ENCODE measurements at places on chromosomes 16 and 17.

DNA sequence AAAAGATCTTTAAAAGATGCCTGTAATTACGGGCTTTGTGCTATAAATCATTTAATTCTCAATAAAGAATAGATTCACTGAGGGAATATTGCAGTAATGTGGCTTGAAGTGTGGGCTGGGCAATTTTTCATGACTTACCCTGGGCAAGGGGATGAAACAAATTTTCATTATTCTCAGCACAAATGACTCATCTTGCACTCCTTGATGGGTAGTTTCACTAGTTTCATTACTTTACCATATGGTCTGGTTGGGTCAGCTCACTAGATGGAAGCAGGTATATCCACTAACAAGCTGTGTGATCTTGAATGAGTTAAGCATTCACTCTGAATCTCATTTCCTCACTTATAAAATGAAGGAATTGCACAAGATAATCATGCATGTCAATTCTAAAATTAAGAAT is 234.3 kb downstream of the ABCC12 start:
- no peak for DNase-seq

DNA sequence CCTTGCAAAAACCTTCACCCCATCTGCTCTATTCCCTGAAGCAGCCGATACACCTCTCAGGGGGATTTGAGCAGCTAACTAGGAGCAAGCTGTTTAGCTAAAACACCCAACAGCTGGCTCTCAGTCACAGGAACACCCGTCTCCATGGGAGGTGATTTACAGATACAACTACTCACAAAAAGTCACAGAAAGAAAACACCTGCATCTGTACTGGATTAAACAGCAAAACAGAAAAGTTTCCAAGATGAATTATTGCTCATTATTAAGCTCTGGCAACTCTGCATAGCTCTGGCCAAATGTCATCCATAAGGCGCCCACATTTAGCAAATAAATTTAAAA is 22.3 kb downstream of the GJC1 start:
- DNase-seq, result no peak

DNA sequence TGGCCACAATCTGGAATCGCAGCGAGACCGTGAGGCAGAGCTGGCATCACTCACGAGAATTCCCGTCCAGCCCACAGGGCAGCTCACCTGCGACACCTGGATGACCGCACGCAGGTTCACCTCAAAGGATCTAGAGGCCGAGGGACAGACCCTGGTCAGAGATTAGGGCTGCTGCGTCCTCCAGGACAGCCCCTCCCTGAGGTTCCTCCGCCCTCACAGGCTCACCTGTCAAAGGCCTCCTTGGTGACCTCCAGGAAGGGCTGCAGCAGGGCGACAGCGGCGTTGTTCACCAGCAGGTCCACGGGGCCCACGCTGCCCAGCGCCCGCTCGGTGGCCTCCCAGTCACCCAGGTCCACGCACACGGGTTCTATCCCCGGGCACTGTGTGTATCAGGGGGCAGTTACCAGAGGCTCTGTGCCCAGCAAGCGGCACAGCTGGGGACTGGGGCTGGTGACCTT is 834 bp downstream of the DCXR start:
- DNase-seq, result no peak

DNA sequence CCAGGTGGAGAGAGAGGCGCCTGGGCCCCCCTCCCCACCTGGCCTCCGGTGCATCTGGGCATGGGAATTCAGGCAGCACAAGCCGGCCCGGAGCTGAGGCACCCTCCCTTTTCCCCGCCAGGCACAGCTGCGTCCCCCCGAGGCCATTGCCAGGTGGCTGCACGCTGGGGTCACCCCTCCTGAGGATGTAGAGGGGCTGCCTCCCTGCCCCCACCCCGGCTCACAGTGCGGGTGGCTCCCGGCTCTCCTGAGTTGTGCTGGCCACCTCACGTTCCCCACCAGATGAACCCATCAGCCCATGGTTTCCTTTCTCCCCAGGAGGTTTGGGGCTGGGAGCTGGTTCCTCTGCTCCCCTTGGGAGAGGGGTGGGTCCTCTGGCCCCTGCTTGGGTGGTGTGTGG is 12.6 kb downstream of the CACNA1H start:
- no peak for DNase-seq
